NCI-H2081 (cell line): ENCODE measurements at places on chromosomes 3 and 15.

- peak; percentile 87 for DNase-seq
These were observed 10.7 kb downstream of the CCDC32 start for GRCh38 chr15:40554161-40554525.

DNA sequence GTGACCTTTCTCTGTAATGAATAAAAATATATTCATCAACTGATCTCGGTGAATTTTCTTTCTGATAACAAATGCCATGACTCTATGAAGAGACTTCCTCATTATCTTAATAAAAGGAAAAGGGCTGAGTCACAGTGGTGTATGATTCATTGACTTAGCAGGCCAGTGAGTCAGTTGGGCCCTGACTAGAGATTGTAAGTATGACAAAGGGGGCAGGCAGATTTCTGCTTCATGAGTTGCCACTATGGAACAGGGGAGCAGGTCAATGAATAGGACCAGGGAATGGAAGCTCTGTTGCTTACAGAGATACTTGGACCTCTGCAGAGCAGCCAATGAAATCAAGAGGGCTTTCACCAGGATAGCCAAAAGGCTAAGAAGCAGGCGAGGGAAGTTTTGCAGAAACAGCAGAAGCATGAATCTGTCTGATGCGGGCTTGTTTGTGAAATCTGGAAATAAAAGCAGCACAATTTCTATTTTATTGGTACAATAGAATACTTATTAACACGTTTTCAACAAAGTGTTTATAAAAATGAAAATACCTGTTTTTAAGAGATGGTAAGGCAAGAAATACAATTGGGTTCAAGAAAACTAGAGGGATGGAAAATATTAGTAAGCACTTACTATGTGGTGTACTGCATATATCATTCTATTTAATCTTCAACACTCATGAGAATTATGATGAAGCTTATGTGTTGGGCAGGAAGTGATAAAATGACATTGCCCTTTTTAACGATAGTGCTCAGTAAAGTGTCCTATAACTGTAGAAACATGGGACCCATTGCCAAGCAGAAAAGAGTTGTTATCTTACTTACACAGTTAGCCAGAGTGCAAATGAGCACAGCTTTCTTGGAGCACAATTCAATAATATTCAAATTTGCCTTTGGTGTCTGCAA, 169.8 kb upstream of the MYRIP start:
- DNase-seq = no peak

DNA sequence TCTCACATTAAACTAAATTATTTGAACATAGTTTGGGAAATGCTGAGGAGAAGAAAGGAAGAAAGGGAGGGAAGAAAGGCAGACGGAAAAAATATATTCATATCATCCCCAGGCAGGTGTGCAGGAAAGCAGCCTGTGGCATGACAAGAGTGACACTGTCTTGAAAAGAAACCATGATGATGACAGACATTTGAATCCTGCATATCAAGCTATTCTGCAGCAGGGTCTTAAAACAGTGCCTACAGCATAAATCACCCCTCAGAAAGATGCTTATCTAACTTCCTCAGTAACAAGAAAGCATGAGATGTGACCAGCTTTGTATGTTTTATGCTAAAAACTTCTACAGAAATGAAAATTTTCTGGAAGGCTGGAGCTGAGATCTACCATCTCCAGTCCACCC, 144.5 kb upstream of the GRM7 start:
- DNase-seq = no peak

- DNase-seq = no peak
These were observed 23.3 kb downstream of the ZNF710 start for GRCh38 chr15:90024406-90024805.

DNA sequence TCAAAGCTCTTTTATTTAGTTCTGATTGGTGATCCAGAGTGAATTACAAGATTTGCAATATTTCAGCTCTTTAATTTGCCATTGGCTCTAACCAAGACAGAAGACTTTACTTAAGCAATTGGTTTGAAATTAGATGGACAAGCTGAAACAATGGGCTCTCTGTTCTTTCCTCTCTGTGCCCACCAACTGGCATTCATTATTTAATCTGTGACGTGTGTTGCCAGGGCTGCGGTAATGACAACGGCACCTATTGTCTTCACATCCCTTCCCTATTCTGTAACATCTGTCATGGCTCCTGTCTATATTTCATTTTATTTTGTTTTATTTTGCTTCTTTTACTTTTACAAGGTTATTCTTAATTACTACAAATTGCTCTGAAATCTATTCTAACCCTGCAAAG, 33.9 kb downstream of the PLD1 start:
- DNase-seq = peak; percentile 53

- DNase-seq = no peak
These were observed 57.9 kb downstream of the EPHB1 start for GRCh38 chr3:134852893-134853351.

DNA sequence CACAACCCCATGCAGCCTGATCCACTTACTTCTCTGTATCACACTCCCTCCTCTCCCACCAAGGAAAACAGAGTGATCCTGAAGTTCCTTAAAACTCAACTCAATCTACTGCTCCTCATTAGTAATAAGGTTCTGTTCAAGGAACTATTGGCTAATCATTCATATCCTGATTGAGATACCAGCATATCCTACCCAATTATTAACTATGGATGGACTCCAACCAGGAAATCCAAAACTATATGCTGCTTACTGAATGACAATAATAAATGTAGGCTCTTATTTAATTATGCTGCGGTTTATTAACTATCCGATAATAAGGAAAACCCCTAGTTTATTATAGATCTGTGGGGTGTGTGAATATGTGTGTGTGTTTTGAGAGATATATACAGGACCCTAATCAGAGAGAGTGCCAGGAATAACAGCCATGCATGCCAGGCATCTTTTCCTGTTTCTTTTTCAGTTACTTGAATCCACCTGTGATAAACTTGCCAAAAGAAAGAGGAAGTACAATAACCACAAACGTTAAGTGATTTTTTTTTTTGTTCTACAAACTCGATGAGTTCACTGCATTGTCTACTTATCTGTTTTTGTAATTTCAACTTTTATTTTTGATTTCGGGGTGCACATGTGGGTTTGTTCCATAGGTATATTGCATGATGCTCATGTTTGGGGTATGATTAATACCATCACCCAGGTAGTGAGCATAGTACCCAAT, 1031.7 kb upstream of the CFAP20DC start:
- no peak for DNase-seq

GRCh38 chr3:182862159-182862860, 69.0 kb downstream of the ATP11B start:
- DNase-seq = no peak
